ENCODE measurements at places on chromosomes 16 and 17.

- DNase-seq, result no peak
These were observed 104.6 kb downstream of the METRNL start for GRCh38 chr17:83183951-83184506.

GRCh38 chr17:47704736-47705135, 10.8 kb downstream of the TBKBP1 start:
- no peak for DNase-seq

GRCh38 chr16:82331974-82332750, 162.1 kb upstream of the MPHOSPH6 start:
- no peak for DNase-seq

DNA sequence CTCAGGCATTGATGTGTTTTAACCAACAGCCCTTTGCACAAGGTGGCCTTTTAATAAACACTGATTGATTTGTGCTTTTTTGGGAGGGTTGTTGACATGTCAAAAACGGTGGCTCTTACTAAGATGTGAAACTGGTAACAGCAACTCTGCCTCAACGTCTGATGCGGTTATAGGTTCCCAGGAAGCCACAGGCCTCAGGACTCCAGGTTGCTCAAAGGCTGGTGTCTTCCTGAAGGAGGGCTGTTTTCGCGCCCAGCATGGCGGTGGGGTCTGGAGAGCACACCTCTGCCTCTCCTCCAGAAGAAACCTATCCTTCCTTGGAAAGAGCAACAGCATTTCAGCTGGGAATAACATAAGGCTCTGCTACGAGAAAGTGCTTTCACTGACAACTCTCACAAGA, 187.5 kb downstream of the IRF8 start:
- DNase-seq, result no peak

DNA sequence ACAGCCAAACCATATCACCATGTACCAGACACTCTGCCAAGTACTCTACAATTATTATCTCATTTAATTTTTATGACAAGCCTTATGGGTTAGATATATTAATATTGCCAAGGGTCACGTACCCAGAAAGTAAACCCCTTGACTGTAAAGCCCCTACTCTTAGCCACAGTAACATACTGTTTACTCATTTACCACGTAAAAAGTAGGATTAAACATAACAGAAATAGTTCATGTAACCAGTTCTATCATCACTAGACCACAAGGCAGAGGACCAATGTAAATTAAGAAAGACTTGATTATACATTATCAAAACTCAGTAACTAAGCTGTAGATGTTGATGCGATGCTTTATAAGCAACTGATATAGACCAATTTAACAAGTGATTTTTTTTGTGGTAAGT, 101.5 kb upstream of the CNTNAP4 start:
- no peak for DNase-seq

GRCh38 chr16:88868974-88869672, 2.7 kb upstream of the PABPN1L start:
- DNase-seq, result no peak

DNA sequence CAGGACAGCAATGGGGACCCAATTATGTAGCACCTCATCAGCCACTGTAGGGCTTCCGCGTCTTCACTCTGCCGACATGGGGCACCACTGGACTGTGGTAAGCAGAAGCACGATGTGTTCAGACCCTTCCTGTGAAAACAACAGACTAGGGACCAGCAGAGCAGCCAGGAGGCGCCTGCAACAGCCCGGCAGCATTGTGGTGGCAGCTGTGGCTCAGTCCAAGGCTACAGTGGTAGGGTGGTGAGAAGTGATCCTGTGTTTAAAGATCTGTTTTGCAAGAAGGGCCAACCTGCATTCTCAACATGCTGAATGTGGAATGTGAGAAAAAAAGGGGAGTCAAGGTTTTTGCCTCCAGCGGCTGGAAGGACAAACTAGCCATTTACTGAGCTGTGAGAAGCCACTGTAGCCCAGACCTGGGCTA, 80.8 kb downstream of the GAS7 start:
- no peak for DNase-seq

DNA sequence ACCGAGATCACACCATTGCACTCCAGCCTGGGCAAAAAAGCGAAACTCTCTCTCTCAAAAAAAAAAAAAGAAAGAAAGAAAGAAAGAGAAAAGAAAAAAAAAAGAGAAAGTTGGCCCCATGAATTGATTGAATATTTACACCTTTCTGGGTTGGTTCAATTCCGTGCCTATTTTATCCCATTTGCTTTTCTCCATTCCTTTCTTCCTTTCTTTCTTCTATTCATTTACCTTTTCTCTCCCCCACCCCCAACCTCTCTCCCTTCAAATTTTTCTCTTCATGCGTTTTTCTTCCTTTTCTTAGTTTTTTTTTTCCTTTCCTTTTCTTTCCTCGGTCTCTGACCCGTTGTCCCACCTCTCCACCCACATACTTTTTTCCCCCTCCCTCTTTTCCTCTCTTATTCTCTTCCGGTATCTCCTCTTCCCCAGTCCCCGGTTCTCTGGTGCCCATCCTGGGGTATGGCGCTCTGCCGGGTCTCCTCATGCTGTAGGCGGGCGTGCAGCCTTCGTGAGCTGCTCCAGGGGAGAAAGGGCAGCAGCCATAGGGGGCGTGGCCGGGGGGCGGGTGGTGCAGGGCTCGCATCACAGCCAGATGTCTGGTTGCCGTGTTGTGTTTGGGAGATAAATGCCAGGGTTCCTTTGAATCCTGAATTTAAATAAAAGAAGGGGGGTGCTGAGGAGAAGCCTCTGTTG, 5.3 kb upstream of the COL1A1 start:
- DNase-seq, result no peak

DNA sequence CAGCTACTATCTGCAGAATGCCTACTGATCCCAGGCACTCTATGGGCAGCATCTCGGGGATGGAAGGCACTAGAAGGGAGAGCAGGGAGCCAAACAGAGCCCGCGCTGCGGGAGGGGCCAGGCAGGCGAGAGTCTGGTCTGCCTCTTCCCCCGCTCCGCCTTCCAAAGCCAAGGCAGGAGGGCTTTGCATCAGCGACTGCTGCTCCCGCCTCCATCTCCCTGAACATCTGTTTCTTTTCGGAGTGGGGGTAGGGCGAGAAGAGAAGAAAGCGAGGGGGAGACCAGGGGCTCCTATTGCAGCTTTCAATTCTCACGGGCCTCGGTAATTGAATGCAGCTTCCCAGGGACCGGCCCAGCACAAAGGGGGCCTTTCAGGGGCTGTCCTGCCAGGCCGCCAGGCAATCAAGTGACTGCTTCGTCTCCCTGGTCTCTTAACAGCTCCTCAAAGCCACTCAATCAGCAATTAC, 31.4 kb upstream of the CDC42EP4 start:
- no peak for DNase-seq

DNA sequence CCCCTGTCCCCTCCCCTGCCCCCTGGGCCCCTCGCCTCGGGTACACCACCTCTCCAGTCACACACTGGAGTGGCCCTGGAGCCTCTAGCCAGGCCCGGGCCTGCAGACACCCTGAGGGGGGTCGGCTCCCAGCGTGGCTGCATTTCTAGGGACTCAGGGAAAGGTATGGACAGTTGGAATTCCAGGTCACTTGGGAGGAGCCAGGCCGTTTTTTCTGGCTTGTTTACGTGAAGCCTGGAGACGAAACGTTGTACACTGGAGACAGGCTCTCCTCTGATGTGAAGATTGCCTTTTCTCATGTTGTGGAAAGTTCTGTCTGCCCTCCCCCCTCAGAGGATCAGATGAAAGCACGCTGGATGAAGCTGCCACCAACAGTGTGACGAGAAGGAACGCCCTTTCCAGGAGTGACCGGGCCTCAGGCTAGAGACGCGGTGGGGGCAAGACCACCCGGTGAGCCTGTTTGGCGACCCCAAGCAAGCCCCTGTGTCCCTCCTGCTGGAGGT, 4.0 kb upstream of the PPP1R27 start:
- no peak for DNase-seq

DNA sequence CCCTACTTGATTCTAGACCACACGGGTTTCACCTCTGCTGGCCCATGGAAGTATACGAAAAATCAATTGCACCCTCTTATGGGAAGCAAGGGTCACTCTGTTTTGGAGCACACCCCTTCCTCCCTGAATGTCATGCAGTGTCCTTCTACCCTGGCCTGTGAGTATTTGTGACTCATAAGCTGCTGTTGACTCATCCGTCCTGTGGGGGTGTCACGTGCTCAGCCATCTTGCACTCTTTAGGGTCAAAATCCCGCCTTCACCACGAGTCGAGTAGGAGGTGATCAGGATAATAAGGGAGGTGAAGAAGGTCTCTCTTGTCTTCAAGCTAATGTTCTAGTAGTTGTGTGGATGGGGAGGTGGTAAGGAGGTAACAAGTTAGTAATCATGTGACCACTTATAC, 341.0 kb upstream of the EEF2KMT start:
- no peak for DNase-seq

DNA sequence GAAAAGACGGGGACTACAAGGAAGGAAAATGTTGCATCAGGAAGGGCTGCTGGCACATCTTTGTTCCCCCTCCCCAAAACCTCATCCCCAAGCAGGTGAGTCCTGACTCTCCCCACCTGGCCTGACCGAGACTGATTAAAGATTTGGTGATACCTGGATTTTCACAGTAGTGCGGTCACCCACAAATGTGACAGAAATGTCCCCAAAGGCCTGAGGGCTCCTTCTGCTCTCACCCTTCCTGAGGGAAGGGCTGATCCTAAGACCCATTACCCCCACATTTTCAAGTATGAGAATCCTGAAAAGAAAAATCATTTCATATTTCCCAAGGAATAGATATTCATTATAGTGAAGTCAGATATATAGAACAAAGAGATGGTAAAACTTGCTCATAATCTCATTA, 28.8 kb downstream of the TBC1D3B start:
- no peak for DNase-seq

- DNase-seq, result no peak
These were observed 860 bp upstream of the PLCG2 start for GRCh38 chr16:81778231-81778630.

DNA sequence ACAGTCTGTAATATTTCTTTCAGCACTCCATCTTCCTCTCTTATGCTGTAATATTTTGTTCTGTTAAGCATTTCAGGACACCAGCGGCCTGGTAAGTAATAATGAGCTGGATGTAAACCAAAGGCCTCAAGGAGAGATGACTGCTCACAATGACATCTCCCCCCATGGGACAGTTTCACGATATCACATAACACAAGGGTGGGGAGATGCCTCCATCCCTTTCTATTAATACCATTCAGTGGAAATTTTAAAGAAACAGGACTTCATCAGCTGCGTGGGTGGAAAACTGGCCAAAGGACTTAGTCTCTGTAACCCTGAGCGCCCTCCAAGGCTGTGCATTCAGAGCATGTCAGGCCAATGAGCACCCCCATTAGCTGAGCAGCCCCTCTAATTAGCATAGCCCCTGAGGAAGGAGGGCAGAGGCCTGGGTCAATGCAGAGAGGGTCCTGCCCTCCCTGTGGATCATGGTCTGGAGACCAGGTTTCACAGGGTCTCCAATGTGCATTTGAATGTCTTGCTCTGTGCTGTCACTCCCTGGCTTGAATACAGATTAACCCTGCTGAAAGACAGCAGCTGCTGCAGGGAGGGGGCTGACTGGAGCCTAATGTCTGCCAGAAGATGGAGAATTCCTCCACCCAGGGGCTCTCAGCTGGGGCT, 156.4 kb downstream of the HS3ST2 start:
- no peak for DNase-seq

DNA sequence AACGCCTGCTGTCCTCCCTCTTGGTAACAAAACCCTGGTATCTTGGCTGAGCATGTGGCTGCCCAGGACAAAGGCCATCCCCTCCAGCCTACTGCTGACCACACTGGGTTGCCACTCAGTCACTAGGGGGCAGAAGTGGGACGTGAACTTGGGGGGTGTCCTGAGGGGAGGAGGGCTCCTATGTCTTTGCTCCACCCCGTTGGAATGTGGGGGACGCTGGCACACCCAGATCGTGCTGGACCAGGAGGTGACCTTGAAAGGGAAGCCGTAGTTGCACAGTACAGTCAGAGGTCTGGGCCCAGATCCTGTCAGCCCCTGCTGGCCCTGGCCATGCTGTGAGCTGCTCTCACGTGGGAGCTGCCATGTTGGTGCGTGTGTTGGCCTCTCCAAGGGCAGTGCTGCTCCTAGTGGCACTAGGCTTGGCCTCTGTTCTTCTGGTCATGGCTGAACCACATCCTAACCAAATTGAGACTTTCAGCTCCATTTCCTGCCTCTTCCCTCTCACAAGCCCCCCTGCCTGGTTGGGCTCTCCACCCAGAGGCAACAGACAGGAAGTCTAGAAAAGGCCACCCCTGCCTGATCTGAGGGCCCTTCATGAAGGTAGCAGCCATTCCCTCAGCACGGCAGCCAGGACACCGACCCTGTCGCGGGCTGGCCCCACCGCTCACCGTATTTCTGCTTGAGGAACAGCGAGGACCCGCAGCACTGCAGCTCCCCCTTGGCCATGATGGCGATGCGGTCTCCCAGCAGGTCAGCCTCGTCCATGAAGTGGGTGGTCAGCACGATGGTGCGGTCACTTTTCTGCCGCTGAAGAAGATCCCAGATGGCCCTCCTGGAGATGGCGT, 29.0 kb upstream of the RNPS1 start:
- no peak for DNase-seq

GRCh38 chr16:57536306-57537193, at the start of gene CCDC102A:
CCDC102A (minus strand) TSS chr16:57536571; CDS start chr16:57529177, 7,394 bp downstream.
- peak; percentile 54 for DNase-seq

DNA sequence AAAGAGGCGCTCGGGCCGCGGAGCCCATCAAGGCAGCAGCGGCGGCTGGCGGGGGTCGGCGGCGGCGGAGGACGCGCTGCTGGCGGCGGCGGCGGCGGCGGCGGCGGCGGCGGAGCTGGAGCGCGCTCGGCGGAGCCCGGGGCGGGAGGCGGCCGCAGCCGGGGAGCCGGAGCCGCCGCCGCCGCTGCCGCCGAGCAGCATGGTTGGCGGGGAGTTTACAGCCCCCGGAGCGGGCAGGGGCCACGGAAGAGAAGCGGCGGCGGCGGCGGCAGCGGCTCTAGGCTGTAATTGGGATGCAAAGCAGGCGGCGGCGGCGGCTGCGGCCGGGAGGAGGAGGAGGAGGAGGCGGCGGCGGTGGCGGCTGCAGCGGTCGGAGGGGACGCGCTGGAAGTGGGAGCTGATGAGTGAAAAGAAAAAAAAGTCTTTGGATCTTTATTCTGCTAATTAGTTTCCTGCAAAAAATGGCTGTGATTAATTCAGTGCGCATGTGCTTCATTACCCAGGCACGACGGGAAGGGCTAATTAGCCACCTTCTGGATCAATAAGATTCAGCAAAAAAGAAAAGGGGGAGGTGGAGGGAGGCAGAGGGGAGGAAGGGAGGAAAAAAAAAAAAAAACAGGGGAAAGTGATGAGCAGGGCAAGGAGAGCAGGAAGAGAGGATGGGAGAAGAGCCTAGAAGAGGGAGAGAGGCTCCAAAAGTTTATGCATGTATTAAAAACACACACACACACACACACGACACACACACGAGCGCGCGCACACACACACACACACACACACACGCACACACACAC, 10.9 kb upstream of the ZFHX3 start:
- no peak for DNase-seq

GRCh38 chr17:66943484-66943883, 21.0 kb upstream of the CACNG4 start:
- no peak for DNase-seq
